Esophagus squamous epithelium (tissue), 5 donors: ENCODE measurements at places on chromosomes 16 and 17.

DNA sequence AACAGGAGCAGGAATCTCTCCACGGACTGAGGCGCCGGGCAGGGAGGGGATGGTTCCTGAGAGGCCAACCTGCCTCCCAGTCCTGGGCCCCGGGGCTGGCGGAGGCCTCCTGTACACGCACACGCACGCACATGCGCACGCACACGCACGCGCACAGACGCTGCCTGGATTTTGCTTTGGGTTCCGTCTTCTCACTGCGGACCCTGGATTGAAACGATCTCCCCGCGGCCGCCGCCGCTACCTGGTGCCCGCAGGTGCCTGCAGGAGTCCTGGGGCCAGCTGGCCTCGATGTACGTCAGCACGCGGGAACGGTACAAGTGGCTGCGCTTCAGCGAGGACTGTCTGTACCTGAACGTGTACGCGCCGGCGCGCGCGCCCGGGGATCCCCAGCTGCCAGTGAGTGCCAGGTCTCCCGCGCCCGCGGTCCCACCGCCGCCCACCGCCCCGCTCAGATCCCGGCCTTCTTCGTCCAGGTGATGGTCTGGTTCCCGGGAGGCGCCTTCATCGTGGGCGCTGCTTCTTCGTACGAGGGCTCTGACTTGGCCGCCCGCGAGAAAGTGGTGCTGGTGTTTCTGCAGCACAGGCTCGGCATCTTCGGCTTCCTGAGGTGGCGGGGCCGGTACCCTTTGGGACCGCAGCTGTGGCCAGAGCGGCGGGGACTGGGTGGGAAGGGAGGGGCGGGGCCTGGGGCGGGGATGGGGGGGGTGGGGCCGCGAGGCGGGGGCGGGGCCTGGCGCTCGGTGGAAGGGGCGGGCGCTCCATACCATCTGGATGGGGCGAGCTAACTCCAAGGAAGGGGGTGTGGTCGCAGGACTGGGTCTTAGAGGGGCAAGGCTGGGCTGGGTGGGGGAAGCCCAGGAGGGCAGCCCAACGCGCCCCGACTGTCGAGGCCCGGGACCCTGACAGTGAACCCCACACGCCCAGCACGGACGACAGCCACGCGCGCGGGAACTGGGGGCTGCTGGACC, 12.3 kb downstream of the CES4A start:
- no peak for DNase-seq

GRCh38 chr16:22898874-22899348, 84.9 kb downstream of the HS3ST2 start:
- no peak for DNase-seq

GRCh38 chr16:88061346-88062110, 110.3 kb downstream of the BANP start:
- no peak for DNase-seq

GRCh38 chr16:47728205-47728604, 267.1 kb downstream of the PHKB start:
- DNase-seq, result no peak

GRCh38 chr16:66542396-66542795, 7.5 kb downstream of the TK2 start:
- no peak for DNase-seq

- no peak for DNase-seq
Observed at GRCh38 chr16:1817716-1818115, 8.9 kb downstream of the HAGH start.

GRCh38 chr17:51763058-51763457, 395.5 kb downstream of the CA10 start:
- no peak for DNase-seq

- DNase-seq, result no peak
Observed at GRCh38 chr17:61205931-61206330, 193.7 kb upstream of the TBX2 start.

GRCh38 chr16:4463522-4464163, 10.8 kb downstream of the NMRAL1 start:
- no peak for DNase-seq

DNA sequence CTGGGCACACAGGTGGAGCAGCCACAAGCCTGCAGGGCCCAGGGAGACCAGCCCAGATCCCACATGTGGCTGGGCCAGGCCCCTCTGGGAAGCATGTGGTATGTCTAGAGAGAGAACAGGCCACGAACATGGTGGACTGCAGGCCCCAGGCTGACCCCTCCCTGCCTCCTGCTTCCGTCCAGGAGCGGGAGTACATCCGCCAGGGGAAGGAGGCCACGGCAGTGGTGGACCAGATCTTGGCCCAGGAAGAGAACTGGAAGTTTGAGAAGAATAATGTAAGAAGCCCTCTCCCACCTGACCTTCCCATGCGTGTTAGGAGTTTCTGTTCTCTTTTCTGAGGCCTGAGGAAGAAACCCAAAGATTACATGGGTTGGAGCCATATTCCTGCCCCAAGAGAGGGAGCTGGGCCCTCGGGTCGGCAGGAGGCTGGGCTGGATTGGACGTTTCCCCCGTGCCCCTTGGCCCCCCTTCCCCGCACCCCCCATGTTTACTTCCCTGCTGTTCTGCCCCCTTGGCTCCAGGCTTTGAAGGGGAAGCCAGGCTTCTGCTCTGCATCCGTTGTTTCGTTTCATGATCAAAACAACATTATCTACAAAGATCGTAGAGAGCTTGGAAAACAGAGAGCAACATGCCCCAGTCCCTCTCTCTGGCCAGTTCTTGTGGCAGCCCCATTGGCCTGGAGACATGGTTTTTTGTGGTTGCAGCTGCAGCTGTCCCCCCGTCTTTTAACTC, 5.7 kb upstream of the TCAP start:
- DNase-seq, result no peak

GRCh38 chr16:10156099-10156498, 26.1 kb downstream of the GRIN2A start:
- DNase-seq, result no peak

- DNase-seq, result no peak
Observed at GRCh38 chr17:41518031-41518430, 659 bp downstream of the KRT15 start.

GRCh38 chr17:15966183-15966878, 21.4 kb downstream of the ADORA2B start:
- no peak for DNase-seq

GRCh38 chr16:15873301-15873700, 15.1 kb downstream of the CEP20 start:
- DNase-seq, result no peak

DNA sequence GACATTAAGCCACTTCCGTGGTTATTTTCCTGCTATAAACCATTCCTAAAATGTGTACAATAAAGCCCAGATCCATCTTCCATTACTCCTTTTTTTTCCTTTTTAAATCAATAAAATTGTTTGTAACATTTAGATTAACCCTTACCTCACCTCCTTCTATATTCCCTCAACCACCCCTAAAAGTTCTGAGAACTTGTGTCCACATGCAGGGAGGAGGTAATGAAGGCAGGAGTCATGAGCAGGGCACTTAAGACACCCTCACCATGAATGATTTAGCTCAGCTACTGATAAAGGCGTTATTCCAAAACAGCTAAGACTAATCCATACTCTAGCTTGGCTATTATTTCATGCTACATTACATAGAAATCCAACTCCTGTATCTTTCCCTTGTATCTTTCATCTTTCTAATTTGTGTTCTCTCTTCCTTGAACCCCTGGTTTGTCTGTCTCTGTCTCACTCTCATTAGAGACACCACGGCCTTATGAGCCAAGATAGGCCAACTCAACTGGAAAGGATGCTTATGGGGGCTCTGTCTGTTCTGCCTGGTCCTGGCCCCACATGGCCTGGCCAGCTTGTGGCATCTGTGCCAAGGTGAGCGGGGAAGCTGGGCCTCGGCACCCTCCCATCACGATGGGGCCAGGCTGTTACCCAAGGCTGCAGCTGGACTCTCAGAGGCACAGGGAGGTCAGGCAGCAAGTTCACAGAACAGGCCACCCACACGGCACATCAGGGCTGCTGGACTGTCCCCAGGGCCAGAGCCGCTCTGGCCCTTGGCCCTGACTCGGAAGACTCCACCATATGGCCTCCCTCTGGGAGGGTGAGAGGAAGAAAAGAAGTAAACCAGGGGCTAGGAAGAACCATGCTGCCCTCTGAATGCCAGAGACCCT, 294.4 kb downstream of the SOX9 start:
- no peak for DNase-seq

- DNase-seq, result no peak
Observed at GRCh38 chr16:55658898-55659420, 3.2 kb downstream of the SLC6A2 start.

- DNase-seq, result no peak
Observed at GRCh38 chr16:87603684-87604633, 1.7 kb downstream of the JPH3 start.

- no peak for DNase-seq
Observed at GRCh38 chr16:23420011-23420410, 33.0 kb downstream of the COG7 start.

- DNase-seq, result no peak
Observed at GRCh38 chr16:71507061-71507460, 17.9 kb upstream of the ZNF19 start.

- DNase-seq, result no peak
Observed at GRCh38 chr17:72724267-72724666, 368.2 kb downstream of the SLC39A11 start.

DNA sequence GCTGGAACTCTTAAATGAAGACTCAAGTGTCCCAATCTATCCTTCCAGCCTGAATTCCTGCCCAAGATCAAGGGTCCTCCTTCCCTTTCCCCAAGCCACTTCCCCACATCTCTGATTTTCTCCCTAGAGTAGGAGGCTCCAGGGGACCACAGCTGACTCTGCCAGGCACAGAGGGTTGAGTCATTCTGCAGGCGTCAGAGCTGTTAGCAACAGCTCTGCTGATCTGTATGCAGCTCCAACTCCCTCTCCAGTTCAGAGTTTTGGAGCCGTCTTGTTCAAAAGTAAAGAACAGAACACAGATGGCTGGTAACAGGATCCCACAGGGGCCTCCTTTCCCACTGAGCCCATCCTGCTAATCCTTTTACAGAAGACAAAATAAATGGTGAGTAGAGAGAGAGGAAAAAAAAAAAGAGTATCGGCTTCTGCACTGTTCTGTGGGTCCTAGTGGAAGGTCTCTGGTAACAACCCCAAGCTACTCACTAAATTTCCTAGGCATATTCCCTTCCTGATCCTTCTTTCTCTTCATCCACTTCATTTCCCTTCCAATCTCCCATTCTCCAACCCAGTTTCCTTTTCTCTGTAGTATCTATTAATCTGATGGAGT, 13.4 kb upstream of the TAOK1 start:
- no peak for DNase-seq

- no peak for DNase-seq
Observed at GRCh38 chr17:55741356-55741700, 9.5 kb upstream of the PCTP start.

DNA sequence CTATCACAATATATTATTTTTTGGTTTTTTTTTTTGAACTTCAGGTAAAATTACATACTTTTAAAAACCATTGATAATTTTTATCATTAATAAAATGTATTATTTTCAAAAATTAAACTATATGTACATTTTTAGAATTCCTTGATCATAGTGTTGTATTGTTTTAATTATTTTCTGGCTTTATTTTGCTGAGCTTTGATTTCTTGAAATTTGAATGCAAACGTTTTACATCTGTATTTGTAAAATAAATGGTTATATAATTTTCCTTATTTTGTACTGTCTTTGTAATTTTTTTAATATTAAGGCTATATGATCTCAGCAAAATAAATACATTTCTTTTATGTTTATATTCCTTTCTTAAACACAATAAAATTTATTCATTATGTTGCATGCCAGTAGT, 125.6 kb downstream of the KIF2B start:
- DNase-seq, result no peak

DNA sequence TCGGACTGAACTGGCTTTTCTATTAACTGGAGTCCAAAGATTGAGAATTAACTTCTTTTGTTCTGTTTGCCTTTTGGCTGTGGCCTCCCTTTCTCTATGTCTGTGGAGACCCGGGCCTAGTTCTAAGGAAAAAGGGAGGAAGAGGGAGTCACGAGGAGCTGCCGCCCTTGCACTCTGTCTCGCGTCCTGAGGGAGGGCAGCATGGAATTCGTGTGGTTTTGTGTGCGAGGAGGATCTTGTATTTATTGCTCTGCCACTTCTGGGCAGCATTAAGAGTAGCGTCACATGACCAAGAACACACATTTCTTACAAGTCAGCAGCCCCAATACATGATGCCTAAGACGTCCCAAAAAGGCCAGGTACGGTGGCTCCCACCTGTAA, 23.6 kb downstream of the METTL22 start:
- DNase-seq, result no peak

GRCh38 chr17:28514561-28515002, 8.4 kb downstream of the FOXN1 start:
- DNase-seq, result no peak

- no peak for DNase-seq
Observed at GRCh38 chr17:66234611-66235010, 5.4 kb upstream of the APOH start.

DNA sequence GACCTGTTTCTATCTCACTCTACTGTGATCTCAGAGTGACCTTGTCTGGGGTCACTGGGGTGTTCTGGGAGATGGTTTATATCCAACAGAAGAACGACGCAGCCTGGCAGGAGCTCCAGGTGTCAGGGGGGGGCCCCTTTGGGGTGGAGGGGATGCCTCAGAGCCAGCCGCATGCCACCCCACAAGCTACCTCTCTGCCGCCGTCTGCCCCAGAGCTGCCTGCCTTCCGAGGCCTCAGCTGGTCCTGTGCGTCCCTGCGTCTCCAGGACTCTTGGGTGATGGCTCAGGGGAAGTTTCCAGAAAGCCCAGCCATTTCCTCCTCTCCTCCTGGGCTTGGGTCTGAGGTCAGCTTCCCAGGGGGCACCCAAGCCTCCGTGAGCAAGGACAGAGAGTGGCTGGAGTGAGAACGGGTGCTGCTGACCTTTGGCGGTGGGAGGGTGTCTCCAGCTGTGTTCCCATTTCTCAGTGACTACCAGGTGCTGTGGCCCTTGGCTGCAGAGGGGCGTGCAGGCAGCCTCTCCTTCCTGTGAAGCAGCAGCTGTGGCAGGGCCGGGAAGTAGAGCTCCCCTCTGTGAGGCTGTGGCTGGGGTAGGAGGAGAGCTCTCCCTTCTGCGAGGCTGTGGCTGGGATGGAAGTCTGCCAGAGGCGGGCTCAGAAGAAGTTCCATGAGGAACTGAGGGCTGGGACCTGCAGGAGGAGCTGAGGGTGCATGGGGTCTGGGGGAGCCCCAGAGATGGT, 19.8 kb downstream of the JPH3 start:
- DNase-seq, result no peak

GRCh38 chr17:73956595-73957465, 246.6 kb upstream of the RPL38 start:
- no peak for DNase-seq

DNA sequence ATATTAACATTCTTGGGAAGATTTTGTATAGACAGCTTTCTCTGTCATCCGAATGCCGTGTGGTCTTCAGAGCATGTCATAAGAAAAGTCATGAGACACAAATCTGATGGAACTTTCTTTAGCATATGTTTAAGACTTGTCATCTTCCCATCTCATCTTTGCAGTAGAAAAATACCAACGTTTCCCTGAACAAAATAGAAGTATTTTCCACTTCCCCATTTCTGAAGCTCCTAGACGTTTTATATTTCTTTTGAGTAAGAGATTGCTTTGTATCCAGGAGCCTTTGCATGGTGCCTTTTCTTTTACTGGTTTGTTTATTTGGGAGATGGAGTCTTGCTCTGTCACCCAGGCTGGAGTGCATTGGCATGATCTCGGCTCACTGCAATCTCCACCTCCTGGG, 235.1 kb downstream of the PRKCA start:
- no peak for DNase-seq
